ENCODE measurements at places on chromosomes 13 and 19. TPM values are rescaled to one million over a fixed set of nuclear protein-coding genes. Genes with fewer than 3 reads are reported as not detected.

Gene ZSCAN4
- 0.07 TPM for polyA plus RNA-seq

Gene MCF2L
- polyA plus RNA-seq = 21.0 TPM

Gene BRME1
- 1.3 TPM for polyA plus RNA-seq

Gene PSG3
- polyA plus RNA-seq = not detected

Gene CYP2A6
- 0.57 TPM for polyA plus RNA-seq

DNA sequence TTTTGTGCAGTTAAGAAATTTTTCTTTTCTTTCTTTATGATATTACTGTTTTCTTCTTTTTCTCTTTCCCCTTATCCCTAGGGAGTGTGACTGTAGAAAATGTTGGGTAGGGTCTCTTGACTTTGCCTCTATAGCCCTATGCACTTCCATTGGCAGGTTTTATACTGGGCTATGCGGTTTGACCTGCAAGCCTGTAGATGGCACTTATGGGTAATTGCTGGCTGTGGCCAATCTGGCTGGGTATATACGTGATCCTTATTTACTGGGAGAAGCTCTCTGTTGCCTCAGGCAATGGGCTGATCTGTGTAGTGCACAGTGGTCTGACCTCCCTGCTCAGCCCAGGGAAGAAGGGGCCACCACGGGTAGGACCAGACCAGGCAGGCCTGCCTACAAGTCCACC lies 78.8 kb downstream of the RAP2A start:
- no peak for DNase-seq

DNA sequence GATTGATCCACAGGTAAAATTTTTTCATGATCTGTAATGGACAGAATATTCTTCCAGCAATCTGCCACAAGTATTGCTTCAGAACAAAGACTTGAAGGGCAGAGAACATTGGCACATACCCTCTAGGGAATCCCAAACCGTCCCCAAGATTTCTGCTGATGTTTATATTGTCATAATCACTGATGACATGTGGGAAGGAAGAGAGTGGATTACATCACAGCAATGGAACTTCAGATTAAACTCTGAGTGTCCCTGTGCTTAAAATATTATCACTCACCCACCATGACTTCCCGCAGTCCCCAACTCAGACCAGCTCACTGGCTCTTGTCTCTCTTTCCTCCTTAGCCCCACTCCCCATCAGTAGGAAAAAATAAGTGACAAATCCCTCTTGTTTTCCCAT lies 8.5 kb upstream of the TPT1 start:
- no peak for DNase-seq

GRCh38 chr13:58960888-58961287 lies 1202.8 kb downstream of the DIAPH3 start:
- no peak for DNase-seq

GRCh38 chr13:25733696-25734435 lies 317.9 kb downstream of the SHISA2 start:
- DNase-seq = no peak

DNA sequence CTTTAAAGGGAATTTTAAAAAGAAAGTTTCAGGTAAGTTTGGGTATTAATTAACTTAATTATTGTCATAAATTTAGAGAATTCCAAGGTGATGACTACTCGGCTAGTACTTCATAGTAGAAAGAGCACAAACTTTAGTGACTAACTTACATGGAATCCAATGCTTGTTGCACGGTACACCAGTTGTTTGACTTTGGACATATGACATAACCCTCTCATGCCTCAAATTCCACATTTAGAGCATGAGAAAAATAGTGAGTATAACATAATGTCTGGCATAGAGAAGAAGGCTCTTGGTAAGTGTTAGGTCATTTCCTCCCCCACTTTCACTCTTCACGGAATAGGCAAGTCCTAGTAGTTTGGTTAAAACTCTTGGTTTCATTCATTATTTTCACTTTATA lies 1249.4 kb upstream of the SLC10A2 start:
- DNase-seq = no peak

DNA sequence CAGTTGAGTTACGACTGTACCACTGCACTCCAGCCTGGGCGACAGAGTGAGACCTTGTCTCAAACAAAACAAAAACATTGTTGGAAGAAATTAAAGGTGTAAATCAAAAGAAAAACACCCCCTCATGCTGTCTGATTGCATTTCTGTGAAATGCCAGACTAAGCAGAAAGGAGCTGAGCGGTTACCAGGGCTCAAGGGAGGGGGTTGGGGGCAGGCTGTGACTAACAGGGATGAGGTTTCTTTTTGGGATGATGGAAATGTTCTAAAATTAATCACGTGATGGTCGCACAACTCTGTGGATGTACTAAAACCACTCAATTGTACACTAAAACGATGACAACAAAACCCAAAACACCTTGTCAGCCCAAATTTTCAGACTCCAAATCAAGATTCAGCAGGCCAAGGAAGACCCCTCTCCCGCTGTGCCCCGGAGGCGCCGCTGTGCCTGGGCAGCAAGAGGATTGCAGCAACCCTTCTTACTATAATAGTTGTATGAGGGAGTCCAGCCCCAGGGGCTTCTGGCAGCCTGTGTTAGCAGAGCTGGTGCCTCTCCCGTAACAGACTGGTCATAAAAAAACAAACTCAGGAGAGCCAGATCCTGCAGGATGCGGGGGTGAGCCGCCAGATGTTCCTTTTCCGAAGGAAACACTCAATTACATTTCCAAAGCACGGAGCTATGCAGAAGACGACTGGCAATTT lies 20.9 kb downstream of the CAPS start:
- DNase-seq = peak; percentile 96

DNA sequence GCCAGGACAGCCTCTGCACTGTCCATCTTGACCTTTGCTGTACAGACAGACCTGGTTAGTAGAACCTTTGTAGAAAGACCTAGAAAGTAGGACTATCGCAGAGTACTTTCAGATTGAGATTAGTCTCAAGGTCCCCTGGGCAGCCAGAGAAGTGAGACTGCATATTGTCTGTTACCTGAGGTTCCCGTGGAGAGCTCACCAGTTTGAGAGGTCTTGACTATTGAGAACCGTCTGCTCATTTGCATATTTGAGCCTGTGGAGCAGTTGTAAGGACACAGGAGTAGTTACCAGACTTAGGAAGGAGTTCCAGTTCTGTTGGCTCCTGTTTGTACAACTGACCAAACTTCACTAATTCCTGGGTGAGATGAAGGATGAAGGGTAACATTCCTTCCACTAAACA lies 66.2 kb downstream of the SPATA13 start:
- DNase-seq = no peak

DNA sequence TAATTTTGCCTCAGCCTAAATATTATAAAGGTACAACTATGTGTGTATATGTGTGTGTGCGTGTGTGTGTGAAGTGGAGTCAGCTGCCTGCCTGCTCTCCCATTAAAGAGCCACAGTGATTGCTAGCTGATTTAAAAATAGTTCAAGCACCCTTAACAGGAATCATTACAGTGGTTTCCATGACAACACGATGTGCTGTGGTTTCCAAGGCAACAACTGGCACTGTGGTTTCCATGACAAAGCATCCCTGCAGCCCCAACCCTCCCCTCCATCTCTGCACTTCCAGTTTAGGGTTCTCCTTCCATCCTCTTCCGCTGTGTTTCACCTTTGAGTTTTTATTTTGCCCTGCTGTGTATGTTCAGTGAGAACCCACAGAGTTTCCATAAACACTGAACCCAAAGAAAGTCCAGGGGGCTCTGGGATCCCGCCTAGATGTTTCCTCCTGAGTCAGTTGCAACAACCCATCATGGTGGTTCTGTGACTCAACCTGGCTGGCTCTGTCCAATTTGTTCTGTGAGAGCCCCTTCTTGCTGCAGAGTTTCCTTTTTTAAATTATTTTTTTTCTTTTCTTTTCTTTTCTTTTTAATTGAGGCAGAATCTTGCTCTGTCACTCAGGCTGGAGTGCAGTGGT lies 7.1 kb upstream of the PNMA8A start:
- DNase-seq = peak; percentile 73

GRCh38 chr13:23434491-23434890 lies 989 bp upstream of the SACS start:
- DNase-seq = no peak

GRCh38 chr19:42247640-42248199 lies 5.3 kb upstream of the GSK3A start:
- DNase-seq = no peak

DNA sequence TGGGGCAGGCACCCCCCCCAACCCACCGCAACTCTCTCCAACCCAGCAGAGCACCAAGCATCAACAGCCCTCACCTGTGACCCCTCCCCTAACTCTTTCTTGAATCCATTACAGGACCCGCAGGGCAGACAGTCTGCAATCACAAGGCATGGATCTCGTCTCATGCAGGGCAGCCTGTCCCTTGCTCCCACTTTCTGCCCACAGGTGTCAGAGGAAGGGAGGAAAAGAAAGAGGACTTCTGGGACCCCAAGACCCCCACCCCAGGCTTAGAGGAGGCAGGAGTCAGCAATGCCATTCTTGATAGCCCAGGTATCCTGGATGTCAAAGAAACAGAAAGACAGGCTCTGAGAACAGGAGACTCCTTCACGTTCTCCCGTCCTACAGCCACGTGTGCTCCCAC lies 47.4 kb upstream of the TUBGCP3 start:
- no peak for DNase-seq

DNA sequence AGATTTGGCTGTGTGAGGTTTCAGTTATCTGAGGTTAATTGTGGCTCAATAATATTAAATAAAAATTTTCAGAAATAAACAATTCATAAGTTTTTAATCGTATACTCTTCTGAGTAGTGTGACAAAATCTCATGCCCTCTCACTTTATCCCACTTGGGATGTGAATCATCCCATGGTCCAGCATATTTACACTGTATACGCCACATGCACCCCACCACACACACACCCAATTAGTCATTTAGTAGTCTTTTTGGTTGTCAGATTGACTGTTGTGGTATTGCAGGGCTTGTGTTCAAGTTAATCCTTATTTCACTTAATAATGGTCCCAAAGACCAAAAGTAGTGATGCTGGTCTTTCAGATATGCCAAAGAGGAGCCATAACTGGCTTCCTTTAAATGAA lies 66.4 kb upstream of the PCDH9 start:
- no peak for DNase-seq

Measured in lung (tissue), 17 donors.